Fibroblast of upper back skin (primary cell): ENCODE measurements at places on chromosomes 3 and 15.

GRCh38 chr3:72746430-72747411, 101.5 kb downstream of the SHQ1 start:
- peak; percentile 71 for DNase-seq

DNA sequence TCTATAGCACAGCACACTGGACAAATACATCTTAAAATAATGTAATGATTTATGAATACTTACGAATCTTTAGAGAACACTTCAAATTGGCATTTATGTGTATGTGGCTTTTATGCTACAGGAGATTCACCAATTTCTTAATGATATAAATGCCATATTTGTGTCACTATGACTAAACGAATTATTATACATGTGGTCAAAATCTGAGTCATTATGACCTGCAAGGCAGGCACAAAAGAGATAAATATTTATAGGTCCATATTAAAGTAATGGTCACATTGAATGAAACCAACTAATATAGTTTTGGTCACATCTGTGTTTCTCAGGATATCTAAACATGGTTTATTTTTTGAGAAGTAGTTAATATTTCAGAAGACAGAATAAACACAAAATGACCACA, 232.3 kb upstream of the SEMA6D start:
- no peak for DNase-seq

GRCh38 chr15:41660235-41661077, at the start of gene MGA:
TSS of gene MGA (plus strand) at chr15:41660405.
- DNase-seq: peak; percentile 95

DNA sequence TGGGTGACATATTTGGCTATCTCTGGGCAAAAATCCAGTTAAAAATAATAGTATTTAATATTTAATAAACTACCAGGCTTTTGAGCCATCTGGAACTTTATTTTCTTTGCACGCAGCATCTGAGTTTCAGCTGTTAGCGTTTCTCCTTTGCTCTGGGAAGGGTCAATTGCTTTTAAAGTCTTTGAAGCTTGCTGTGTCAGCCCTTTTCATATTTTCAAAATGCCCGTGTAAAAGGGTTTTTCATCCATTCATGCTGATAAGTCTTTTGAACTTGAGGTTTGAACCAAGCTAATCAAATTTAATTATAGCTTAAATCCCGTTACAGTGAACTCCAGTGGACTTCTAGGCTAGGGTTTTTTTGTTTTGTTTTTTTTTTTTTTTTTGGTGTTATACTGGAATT, 79.1 kb downstream of the SLC25A26 start:
- no peak for DNase-seq

DNA sequence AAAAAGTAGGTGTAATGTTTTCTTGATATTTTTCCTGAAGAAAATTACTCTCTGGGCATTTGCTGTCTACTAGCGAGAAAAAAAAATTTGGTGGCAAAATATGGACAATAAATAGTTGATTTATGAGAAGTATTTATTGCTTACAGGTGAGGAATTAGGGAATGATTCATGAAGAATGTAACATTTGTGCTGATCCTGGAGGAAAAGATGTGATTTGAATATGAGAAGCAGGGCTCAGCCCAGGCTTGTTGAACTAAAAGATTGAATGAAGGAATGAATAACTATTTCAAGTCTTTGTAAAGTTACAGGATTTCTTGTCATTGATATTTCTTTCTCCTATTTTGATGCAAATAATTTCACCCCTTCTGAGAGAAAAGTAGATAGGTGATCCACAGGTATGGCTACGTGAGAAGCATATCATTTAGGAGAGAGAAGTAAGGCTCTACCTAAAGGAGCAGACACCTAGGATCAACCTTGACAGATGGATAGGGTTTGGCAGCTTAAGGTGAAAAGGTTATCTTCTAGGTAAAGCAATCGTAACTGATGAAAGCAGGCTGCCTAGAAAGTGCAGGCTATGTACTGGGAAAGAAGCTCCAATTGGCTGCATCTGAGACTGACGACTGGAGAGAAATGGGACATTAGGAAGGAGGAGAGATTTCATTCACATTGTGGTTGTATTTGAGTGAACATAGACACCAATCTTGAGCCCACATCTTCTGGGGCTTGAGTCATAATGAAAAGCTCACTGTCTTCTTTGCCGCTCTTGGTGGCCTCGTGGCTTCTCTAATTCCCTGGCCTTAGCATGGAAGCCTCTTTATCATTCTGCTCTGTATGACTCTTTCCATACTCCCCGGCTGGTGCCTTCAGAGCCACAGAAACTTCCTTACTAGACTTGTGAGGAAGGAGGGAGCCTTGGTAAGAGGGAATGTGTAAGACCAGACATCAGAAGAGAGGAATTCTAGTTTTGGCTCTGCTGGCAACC, 106.5 kb downstream of the P3H2 start:
- DNase-seq: peak; percentile 47

- no peak for DNase-seq
These were observed 420.6 kb upstream of the RBMS3 start for GRCh38 chr3:28860307-28860706.

- DNase-seq: no peak
These were observed 106.4 kb upstream of the LPP start for GRCh38 chr3:188047536-188047935.

DNA sequence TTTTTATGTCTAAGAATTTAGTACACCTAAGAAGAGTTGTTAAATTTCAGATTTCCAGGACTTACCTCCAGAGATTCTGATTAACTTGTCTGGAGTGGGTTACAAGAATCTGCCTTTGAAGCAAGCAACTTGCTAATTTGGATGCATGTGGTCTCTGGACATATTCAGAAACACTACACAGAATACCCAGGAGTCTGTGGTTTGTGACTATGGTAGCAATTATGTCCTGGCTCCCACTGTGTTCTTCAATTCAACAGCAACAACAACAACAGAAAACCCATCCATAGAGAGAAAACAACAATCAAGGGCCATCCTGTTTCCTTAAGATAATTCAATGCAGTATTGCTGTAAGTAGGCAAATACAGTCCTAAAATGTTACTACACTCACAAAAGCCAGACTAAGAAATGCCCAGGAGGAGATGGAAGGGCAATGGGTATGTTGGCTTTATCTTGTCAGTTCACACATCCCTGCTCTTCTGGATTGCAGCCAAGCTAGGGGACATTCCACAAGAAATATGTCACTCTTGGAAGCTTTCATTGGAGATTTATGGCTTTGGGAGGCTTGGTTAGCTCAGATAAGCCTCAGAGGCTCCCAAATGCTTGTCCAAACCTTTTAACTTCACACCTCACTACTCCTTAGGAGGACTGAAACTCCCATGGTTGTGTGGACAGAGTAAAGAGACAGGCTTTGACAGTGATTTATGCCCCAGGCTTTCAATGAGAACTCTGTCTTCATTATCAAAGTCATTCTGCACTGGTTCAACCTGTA, 99.4 kb upstream of the MRPL3 start:
- DNase-seq: peak; percentile 13

DNA sequence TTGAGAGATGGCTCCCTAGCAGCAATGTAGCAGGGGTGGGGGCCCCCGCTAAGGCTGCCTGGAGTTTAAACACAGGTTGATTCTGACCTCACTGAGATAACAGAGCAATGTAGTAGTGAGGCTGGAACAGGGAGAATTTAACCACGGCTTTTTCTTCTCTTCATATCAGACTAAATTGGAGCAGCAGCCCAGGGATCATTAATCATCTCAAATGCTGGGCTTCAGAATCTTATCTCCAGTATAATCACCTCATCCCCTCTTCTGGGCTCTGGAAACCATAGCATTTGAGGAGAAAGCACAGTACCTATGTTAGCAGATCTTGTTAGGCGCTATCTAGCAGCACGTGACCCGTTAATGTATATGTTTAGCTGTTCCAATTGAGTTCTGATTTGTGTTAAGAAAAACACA, 25.4 kb upstream of the DET1 start:
- no peak for DNase-seq

DNA sequence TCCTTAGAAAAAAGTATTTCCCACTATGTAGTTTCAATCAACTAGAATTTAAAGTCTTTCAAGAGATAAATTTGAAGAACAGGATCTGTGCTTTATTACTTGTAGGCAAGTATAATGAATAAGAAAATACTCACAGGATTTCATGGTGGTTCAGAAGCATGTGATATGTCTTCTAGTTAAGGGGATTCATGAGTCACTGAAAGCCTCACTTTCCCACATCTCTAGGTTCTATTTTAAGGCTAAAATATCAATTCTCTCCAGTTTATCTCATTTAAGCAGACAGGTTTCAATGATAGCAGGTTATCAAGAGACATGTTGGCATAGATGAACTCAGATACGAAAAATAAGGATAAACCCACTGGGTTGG, 437.8 kb upstream of the BCHE start:
- peak; percentile 6 for DNase-seq

GRCh38 chr3:75294124-75294523, 370.0 kb upstream of the FRG2C start:
- peak; percentile 51 for DNase-seq

DNA sequence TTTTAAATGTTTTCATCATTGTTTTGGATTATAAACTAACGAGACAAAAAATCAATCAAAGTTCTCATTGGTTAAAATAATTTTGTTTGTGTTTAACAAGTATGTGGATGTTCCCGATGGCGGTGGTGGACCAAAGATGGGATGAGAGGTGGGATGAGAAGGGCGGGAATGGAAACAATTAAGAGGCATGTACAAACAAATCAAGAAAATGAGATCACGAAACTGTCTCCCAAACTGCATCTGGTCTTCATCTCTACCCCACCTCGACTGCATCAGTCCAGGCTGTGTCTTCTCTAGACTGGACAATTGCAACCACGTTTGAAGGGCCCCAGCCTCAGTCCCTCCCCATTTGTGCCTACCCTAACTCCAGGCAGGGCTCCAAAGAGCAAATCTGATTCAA, 56.1 kb downstream of the SLC12A8 start:
- DNase-seq: no peak

- DNase-seq: no peak
These were observed 9.4 kb downstream of the ZNF639 start for GRCh38 chr3:179332240-179332639.

DNA sequence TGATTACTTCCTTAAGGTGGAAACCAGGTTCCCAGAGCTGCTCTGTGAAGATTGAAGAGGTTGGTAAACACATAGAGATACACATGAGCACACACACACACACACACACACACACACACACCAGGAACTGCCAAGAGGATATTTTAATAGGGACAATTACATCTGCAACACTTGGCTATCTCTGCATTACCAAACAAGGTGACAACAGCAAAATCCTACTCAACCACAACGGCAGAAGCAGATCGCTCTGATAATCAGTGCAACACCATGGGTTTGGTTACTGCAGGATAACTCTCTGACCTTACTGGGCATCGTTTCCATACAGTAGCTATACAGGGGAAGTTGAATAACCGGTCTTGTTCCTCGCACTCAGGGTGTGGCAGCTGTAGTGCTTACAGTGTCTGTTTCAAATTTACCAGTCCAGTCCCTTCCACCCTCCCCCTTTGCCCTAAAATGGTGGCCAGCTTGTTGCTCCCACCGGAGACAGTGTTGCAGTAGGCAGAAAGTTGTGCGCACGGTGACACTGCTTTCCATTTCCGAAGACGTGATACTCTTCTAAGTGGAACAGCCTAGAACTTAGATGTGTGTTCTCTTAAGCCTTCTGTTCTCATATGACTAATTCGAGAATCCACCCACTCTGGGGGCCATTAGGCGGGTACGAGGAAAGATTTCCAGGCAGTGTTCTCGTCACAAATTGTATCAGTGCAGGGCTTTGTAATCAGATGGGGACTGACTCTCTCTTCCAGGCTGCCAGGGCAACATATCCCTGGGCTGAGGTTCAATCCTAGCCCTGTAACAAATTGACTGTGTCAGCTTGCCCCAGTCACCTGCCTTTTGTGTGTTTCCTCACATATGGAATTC, 176.2 kb downstream of the P3H2 start:
- DNase-seq: no peak

GRCh38 chr15:61159901-61160300, 69.2 kb downstream of the RORA start:
- no peak for DNase-seq

DNA sequence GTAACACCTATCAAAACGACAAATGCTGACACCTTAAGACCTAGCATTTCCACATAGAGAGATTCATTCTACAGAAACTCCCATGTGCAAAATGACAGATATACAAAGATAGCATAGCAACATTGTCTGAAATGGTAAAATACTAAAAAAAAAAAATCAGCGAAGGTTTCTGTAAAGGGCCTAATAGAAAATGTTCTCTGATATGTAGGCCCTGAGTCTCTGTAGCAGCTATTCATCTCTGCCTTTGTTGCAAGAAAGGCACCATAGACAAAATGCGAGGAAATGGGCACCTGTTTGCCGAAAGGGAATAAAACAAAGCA, 631 bp upstream of the MFGE8 start:
- no peak for DNase-seq
